ENCODE measurements at places on chromosomes 6 and 20. TPM values are rescaled to one million over a fixed set of nuclear protein-coding genes. Genes with fewer than 3 reads are reported as not detected.

ROS1 gene
- not detected for total RNA-seq

MAP7 gene
- total RNA-seq, result 8.9 TPM

SASH1 gene
- 11.8 TPM for total RNA-seq

- no peaks in the 10 kb centered on the region for H3K36me3 ChIP-seq
- no peak overlapping the region for H3K4me3 ChIP-seq
- H3K27me3 ChIP-seq, result no peaks in the 10 kb centered on the region
- H3K27ac ChIP-seq, result no peak overlapping the region
- DNase-seq, result peak; percentile 54
- no peaks in the 10 kb centered on the region for H3K4me1 ChIP-seq
These were observed 40.9 kb downstream of the ZFP64 start for GRCh38 chr20:52150440-52151258.

DNA sequence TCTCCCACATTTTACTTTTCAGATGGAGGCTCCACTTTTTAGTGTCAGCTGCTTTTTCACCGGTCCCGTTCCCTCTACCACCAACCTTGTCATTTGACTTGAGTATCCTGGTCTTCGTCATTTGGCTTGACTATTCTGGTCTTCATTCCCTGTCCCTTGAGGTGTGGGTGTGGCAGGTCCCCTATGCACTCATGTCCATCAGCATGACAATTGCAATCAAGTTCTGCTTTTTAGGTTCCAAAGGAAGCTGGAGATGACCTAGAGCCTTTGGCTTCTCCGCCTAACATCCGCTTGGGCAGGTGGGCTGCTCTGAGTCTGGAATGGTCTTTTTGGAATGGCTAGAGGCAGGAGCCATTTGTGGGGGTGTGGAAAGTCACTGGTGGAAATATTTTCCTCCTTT lies 99.8 kb upstream of the MLN start:
- no peaks in the 10 kb centered on the region for H3K27me3 ChIP-seq
- H3K4me1 ChIP-seq, result peaks cover 13% of the 10 kb centered on the region
- H3K4me3 ChIP-seq, result no peak overlapping the region
- no peaks in the 10 kb centered on the region for H3K36me3 ChIP-seq
- DNase-seq, result no peak

DNA sequence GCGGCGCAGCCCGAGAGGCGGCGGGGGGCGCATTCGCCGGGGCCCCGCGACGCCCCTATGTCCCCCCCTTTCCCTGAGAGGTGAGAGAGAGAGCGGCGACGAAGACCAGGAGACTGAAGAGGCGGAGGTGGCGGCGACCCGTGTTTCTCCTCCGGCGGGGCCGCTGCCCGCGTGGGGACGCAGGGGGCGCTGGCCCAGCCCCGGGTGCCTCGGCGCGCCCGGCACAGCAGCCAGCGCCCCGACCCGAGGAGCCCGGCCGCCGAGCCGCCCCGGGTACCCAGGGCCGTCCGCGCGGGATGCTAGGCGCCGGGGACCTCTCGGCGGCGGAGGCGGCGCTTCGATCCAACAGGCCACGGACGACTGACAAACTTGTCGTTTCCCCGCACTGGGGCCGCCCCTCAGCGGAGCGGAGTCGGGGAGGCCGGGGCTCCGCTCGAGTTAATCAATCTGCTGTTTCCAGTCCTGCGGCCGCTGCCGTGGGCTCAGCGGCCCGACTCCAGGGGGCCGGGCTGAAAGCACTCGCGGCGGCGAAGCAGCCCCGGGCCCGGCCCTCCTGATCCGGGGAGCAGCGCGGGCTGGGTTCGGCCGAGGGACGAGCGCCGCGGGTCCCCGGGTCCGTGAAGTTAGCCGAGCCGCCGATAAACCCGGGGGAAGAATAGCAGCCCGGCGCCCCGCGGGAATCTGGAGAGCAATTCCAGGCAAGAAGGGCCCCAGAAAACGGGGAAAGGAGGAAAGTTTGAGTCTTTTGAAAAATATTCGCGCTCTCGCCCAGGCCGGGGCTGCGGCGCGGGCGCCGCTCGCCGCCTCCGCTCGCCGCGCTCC lies 631 bp downstream of the MDGA1 start:
- no peak overlapping the region for H3K27ac ChIP-seq
- H3K36me3 ChIP-seq, result no peaks in the 10 kb centered on the region
- peaks cover 40% of the 10 kb centered on the region for H3K4me1 ChIP-seq
- peak; percentile 55 for DNase-seq
- peaks cover 97% of the 10 kb centered on the region for H3K27me3 ChIP-seq

GRCh38 chr6:29211488-29211887 lies 40.8 kb downstream of the OR2J2 start:
- H3K4me1 ChIP-seq, result no peaks in the 10 kb centered on the region
- no peak for DNase-seq
- H3K27ac ChIP-seq, result no peak overlapping the region

GRCh38 chr6:43325876-43326275 lies 17.2 kb upstream of the CRIP3 start:
- no peak overlapping the region for H3K4me3 ChIP-seq
- no peaks in the 10 kb centered on the region for H3K27me3 ChIP-seq
- DNase-seq, result no peak
- H3K4me1 ChIP-seq, result no peaks in the 10 kb centered on the region
